ENCODE measurements at places on chromosomes 1 and 21.

DNA sequence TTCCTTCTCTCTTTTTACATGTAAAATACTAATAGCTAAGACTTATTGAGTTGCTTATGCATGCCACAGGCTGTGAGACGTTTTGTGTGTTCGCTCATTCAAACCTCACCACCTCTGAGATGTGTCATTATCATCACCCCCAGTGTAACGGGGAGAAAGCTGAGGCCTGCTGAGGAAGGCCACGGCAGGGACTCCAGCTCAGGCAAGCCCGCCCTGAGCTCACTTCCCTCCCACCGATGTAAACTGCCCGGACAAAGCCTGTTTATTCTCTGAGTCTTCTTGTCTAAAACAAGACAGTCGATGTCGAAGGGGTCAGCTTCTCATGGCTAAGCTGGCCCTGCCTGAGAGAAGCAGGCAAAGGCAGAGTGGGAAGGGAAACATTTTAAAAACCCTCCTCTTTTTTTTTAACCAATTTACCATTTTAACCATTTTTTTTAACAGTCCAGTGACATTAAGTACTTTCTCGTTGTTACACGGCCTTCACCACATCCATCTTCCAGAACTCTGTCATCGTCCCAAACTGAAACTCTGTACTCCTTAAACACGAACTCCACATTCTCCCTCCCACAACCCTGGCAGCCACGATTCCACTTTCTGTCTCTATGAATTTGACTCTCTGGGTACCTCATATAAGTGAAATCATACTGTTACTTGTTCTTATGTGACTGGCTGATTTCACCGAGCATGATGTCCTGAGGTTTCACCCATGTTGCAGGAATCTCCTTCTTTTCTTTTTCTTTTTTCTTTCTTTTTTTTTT, 204.8 kb upstream of the GALNT2 start:
- no peak for DNase-seq

DNA sequence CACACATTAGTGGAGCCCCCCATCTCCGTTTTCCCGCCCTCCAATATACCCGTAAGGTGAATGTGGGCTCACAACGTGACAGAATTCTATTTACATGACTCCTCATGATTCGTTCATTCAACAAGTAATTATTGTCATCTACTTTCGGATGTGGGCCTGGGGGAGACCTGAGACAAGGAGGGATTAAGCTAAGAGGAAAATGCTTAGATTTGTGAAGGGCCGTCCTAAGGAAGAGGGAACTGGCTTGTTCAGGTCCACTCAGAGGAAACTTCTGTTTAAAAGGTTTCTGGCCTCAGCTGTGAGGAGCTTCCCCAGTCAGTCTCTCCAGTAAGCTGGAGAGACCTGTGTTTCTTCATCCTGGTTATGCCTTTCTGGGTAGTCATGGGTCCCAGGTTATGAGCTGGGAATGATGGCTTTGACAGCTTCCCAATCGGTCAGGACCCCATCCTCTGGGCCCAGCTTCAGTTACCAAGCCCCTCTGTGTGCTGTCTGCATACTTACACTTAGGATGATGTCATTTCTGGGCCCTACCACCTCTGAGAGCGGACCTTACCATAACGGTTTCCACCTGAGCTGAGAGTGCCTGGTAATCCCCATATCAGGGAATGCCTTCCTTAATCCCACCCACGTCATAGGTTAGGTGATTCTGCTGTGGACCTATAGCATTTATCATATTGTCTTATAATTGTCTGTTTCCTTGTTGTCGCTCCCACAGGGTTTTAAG, 687 bp upstream of the ERI3 start:
- no peak for DNase-seq

- no peak for DNase-seq
Observed at GRCh38 chr1:30707412-30708360, 15.7 kb downstream of the MATN1 start.

DNA sequence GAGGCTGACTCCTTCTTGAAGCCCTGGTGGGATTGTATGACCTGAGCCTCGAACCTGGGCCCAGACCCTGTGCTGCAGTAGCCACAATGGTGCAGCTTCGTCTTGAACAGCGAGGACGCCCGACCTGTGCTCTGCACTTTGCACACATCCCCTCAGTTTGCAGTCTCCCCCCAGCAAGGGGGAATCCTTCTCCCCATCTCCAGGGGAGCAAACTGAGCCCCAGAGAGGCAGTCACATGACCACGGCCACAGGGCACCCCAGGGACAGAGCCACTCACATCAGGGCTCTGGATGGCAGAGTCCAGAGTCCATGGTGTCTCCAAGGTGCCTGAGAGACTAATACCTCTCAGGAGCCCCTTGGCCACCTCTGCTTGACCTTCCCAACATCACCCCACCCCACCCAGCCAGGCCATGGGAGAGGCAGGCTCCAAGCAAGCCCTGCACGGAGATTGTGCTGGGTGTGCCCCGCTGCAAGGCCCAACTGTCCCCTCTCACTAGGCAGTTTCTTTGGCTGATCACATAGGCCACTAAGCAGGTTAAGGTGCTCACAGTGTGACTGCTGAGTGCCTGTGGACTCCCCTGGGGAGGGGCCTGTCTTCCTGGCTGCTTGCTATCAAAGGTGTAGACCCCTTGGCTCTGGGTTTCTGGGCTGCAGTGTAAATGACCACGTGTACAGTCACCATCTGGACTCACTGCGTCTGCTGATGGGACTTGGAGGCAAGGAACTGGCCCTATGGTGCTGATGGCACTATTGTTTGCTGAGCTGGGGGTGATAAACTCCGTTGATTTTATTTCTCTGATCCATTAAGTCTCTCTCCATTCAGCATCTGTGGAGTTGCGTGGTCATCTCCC, 398.1 kb downstream of the MATN1 start:
- DNase-seq = no peak

GRCh38 chr1:56052041-56052440, 527.3 kb downstream of the PLPP3 start:
- no peak for DNase-seq

GRCh38 chr1:190478149-190479049, 735 bp upstream of the BRINP3 start:
- DNase-seq = no peak

DNA sequence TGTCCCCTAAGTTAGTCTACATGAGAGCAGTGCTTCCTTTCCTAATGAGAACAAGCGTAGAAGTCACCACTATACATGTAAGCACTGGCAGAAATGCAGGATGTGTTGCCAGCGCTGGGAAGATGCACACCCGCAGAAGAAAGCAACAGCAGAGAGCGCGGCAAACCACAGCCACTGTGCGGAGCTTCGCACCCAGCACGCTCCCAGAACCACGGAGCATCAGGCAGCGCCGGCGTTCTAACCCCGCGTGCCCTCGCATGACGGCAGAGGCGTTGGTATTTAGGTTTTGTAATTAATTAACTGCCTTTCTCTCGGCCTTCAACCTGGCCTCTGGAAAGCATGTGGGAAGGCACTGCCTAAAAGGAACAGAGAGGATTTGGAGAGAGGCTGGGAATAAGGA, 69.1 kb downstream of the OLIG1 start:
- no peak for DNase-seq

GRCh38 chr1:155051777-155052398, 772 bp downstream of the ADAM15 start:
- no peak for DNase-seq

- no peak for DNase-seq
Observed at GRCh38 chr1:67983867-67984266, 66.6 kb downstream of the DIRAS3 start.

DNA sequence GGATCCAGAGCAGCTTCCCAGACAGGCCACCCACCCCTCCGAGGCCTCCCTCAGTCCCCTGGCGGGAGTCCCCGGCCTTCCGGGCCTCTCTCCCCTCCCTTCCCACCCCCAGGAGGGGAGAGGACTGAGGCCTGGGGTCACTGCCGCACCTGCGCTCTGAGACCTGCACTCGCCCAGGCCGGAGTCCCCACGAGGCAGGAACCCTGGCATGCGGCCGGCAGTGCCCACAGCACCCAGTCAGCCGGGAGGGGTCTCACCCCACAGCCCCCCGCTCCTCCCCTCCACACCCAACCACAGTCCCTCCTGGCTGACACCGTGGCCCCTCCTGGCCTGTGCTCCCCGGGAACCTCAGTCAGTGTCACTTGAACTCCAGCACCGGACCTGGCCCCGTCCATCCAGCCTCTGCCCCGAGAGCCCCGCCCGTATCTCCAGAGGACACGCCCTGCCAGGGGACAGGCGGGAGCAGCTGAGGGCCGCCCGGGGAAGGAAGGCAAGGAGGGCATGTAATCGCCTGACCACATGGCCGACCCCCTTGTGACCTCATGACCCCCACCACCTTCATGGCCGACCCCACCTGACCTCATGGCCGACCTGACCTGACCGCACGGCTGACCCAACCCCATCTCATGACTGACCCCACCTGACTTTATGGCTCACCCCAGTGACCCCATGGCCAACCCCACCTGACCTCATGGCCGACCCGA, 28.7 kb upstream of the TTLL10 start:
- no peak for DNase-seq

DNA sequence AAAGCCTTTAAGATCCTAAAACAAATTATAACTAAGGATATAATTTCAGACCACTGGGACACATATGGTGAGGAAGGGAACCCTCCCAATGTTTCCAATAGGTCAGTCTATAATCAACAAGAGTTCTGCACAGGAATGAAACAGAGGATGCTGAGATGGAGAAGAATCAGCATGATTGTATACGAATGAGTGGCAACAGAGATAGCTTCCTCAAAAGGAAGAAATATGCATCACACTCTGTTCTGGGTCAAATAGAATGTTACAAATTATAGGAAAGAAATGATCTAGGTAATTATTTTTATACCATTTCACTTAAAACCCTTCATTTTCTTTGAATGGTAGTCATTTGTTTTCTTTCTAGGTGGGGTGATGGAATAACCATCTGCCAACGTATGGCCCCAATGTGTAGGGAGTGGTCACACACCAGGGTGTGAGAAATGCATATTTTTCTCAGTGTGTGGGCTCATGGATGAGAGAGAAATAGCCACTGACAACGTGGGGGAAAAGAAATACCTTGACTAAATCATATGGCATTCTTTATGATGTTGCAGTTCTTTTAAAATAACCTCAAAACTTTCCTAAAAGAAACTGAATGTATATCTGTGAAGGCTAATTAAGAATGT, 104.6 kb upstream of the IVNS1ABP start:
- no peak for DNase-seq

DNA sequence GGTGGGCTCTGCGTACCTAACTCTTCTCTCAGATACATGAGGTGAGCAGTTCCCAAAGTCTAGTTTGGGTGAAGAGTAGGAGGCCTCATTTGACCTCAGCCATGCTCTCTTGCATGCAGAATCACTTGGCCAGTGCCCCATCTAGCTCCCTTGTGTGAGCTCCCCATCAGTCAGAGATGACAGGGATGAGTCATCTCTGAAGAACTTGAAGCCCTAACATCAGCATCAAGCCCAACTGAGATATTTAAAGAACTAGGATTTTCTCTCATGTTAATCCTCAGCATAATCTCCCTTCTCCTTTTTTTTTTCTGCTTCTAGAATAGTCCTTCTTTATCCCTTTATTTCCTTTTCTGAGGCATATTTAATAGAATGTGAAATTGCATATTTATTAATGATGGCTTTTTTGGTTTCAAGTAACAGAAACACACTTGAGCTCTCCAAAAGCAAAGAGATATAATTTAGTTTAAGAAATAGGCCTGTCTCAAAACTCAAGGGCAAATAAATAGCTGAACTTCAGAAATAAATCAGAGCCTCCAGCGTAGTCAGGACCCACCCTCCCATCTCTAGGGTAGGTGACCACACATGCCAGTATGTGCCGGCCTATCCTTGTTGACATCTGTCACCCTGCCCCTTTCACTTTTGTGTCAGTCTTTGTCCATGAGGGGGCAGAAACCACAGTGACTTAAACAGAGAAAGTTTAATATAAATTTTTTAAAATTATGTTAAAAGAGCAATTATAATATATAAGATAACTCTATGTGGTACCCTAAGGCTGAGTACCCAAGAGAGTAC, 112.3 kb downstream of the TSEN15 start:
- no peak for DNase-seq

DNA sequence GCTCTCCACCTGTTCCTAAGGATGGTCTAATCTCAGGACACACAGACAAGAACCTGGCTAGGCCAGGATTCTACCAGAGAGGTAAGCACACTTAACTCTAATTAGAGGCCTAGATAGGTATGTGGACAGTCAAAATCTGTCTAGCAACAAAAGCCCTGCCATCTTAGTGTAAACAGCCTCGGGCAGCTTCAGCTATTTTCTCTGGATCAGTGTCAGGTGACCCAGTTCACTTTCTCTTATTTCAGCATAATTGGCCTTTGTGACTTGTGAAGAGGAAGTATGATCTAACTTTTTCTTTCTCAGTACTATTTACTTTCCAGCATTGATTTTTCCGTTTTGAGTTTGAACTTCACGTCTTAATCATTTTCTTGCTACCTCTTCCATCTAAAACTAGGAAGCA, 217.7 kb downstream of the CRB1 start:
- DNase-seq = no peak

DNA sequence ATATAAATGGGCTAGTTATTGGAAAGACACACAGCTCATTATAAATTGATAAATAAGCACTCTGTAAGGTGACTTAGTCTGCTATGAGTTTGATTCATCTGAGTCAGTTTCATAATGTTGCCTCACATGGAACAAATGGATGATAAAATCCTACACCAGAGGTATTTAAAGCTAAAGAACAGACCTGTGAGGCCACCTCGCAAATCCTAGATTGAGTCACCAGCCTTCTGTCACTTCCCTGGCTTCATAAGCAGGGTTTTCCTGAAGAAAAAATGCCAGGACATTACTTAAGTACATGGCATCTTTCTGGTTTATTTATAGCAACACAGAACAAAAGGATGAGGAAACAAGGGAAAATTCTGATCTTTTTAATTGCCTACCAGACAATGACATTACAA, 18.4 kb downstream of the CD2 start:
- DNase-seq = no peak

- no peak for DNase-seq
Observed at GRCh38 chr1:156148216-156148615, 5.2 kb upstream of the SEMA4A start.

GRCh38 chr1:204031098-204031710, 41.7 kb upstream of the SOX13 start:
- DNase-seq = no peak

GRCh38 chr1:164630626-164631396, 71.8 kb downstream of the PBX1 start:
- DNase-seq = no peak

GRCh38 chr1:27057389-27057788, 44.7 kb upstream of the TENT5B start:
- DNase-seq = no peak

- DNase-seq = no peak
Observed at GRCh38 chr1:43327549-43328292, 9.9 kb upstream of the MPL start.

DNA sequence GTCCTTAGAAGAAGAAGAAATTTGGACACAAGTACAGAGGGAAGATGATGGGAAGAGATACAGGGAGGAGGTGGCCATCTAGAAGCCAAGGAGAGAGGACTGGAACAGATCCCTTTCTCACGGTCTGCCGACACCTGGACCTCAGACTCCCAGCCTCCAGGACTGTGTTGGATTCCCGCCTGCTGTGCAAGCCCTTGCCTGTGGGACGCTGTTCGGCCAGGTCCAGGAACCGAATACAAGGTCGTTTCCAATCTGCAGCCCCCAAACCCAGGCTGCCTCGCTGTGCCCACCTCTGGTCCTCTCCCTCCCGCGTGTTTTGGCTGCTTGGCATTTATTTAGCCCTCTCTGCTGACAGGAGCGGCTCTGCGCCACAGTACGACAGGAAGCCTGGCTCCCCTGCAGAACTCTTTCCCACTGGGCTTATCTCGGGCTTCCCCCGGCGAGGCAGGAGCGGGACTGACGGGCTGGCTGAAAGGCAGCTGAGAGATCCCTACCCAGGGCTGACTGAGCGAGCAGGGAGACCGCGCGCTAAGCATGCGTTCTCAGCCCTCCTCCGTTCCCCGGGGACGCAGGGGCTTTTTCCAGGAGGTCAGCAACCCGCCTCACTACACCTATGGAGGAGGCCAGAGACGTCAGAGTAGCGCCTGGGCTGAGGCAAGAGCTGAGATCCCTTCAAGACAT, 238.4 kb downstream of the TNR start:
- DNase-seq = no peak
